ENCODE measurements at places on chromosomes 2 and 18.
A peak's percentile ranks its signal among the peaks of the same experiment; 100 is the strongest.

GRCh38 chr2:55887351-55887750 is 36.2 kb downstream of the EFEMP1 start:
- H3K4me3 ChIP-seq = no peak overlapping the region
- no peaks in the 10 kb centered on the region for H3K36me3 ChIP-seq
- H3K27me3 ChIP-seq = no peaks in the 10 kb centered on the region
- no peak for DNase-seq
- H3K27ac ChIP-seq = no peak overlapping the region
- H3K4me1 ChIP-seq = no peaks in the 10 kb centered on the region

DNA sequence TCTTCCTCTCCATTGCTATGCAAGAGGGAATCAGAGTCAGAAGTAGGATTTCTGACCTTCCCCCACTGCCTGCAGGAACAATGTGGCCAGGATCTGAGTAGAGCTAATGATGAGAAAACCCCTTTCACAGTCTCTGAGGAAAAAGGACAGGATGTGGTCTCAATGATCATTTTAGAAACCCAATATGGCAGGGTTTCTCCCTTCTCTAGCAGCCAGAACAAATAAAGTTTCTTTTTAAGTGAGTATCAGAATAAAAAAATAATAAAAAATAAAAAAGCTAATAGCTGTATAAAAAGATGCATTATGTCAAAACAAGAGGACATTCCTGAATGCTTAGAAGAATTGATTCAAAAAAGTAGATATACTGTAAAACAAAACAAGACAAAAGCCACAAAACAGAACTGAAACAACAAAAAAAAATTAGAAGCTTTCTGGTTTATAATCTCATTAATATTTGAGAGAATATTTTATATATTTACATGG is 1124.9 kb upstream of the ZEB2 start:
- no peaks in the 10 kb centered on the region for H3K36me3 ChIP-seq
- H3K27me3 ChIP-seq = no peaks in the 10 kb centered on the region
- H3K4me3 ChIP-seq = no peak overlapping the region
- H3K4me1 ChIP-seq = no peaks in the 10 kb centered on the region
- H3K27ac ChIP-seq = no peak overlapping the region
- DNase-seq = no peak

DNA sequence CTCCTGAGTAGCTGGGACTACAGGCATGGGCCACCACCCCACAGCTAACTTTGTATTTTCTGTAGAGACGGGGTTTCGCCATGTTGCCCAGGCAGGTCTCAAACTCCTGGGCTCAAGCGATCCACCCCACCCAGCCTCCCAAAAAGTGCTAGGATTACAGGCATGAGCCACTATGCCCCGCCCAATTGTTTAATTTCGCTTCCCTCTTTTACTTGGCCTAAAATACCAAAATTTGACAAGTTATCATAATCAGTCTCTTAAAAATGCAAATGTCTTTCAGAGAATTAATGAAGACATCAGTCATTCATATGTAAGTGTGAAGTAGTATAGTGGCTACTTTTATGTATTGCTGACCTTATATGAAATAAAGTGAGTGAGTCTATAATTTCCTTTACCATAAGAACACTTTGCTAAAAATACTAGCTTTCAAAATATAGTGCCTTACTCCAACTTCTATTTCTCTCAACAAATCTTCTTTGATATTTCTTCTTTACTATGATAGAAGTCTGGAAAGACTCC is 9.8 kb downstream of the FBXO11 start:
- H3K4me3 ChIP-seq = no peak overlapping the region
- no peak for DNase-seq
- H3K4me1 ChIP-seq = peaks cover 49% of the 10 kb centered on the region

GRCh38 chr2:65658881-65659280 is 226.5 kb upstream of the SPRED2 start:
- H3K36me3 ChIP-seq = no peaks in the 10 kb centered on the region
- DNase-seq = no peak
- peaks cover 14% of the 10 kb centered on the region for H3K27me3 ChIP-seq
- H3K4me1 ChIP-seq = no peaks in the 10 kb centered on the region
- H3K27ac ChIP-seq = no peak overlapping the region
- no peak overlapping the region for H3K4me3 ChIP-seq

GRCh38 chr2:11746807-11747459 is 501 bp downstream of the LPIN1 start:
- H3K36me3 ChIP-seq = no peaks in the 10 kb centered on the region
- H3K4me3 ChIP-seq = peak overlapping the region; percentile 93
- H3K27ac ChIP-seq = peak overlapping the region; percentile 81
- no peaks in the 10 kb centered on the region for H3K27me3 ChIP-seq
- DNase-seq = no peak
- H3K4me1 ChIP-seq = peaks cover 66% of the 10 kb centered on the region

- H3K27me3 ChIP-seq = peaks cover 4% of the 10 kb centered on the region
- no peak for DNase-seq
- H3K27ac ChIP-seq = no peak overlapping the region
- H3K4me3 ChIP-seq = peak overlapping the region; percentile 47
- H3K4me1 ChIP-seq = peaks cover 39% of the 10 kb centered on the region
- peaks cover 12% of the 10 kb centered on the region for H3K36me3 ChIP-seq
Measured at GRCh38 chr2:71066856-71067255, 1.6 kb upstream of the NAGK start.

GRCh38 chr18:58388736-58389135 is 240.2 kb downstream of the ALPK2 start:
- H3K4me1 ChIP-seq = no peaks in the 10 kb centered on the region
- no peaks in the 10 kb centered on the region for H3K27me3 ChIP-seq
- no peak overlapping the region for H3K27ac ChIP-seq
- H3K36me3 ChIP-seq = no peaks in the 10 kb centered on the region
- H3K4me3 ChIP-seq = no peak overlapping the region

DNA sequence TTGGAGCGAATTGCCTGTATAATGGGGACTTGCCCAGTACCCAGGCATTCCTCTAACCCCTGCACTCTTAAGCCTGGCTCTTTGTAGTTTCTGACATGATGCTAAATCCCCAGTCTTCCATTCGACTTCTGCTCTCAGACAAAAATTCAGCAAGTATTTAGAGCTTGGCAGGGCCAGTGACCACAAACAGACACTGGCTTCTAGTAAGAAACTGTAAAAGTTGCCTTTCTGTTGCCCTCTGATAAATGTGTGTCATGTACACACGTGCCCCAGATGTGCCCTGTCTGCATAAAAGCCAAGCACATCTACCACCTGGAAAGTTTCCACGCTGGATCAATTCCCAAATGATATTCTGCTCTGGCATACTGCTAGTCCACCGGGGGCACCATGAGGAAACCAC is 18.0 kb downstream of the PAX3 start:
- no peak overlapping the region for H3K4me3 ChIP-seq
- H3K4me1 ChIP-seq = no peaks in the 10 kb centered on the region
- no peak for DNase-seq
- H3K36me3 ChIP-seq = no peaks in the 10 kb centered on the region
- H3K27ac ChIP-seq = no peak overlapping the region

DNA sequence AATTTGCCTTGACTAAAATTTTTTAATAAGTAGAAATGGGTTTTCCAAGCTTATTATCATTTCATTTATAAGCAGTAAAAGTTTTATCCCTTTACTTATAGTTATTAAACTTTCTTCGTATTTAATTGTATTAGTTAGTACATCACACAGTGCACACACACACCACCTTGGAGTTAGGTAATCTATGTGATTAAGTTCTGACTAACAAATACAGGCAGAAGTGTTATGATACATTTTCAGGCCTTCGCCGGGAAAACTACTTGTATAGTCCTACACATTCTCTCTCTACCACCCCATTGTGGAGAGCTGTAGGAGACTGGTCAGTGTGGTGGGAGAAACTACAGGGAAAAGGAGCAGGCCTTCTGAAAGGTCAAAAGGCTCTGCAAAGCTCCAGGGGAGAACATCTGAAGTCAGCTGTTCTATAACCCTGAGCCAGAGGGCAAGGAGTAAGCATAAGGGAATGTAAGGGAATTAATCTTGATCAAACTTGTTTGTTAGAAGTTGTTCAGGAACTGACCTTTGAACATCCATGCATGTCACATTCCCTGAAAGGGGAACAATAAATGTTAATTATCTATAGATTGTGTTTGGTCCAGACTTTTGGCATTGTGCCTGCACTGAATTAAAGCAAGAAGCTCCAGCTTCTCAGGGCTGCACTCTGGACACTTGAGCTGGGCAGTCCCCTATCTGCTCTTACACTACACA is 231.7 kb downstream of the FSIP2 start:
- H3K27ac ChIP-seq = no peak overlapping the region
- H3K4me3 ChIP-seq = no peak overlapping the region
- H3K36me3 ChIP-seq = no peaks in the 10 kb centered on the region
- DNase-seq = no peak
- H3K27me3 ChIP-seq = no peaks in the 10 kb centered on the region

- peaks cover 49% of the 10 kb centered on the region for H3K4me1 ChIP-seq
- H3K4me3 ChIP-seq = peak overlapping the region; percentile 99
Measured at GRCh38 chr2:159712929-159713420, 669 bp downstream of the MARCHF7 start.

- H3K4me3 ChIP-seq = no peak overlapping the region
Measured at GRCh38 chr2:222828572-222828971, 32.3 kb upstream of the ACSL3 start.

DNA sequence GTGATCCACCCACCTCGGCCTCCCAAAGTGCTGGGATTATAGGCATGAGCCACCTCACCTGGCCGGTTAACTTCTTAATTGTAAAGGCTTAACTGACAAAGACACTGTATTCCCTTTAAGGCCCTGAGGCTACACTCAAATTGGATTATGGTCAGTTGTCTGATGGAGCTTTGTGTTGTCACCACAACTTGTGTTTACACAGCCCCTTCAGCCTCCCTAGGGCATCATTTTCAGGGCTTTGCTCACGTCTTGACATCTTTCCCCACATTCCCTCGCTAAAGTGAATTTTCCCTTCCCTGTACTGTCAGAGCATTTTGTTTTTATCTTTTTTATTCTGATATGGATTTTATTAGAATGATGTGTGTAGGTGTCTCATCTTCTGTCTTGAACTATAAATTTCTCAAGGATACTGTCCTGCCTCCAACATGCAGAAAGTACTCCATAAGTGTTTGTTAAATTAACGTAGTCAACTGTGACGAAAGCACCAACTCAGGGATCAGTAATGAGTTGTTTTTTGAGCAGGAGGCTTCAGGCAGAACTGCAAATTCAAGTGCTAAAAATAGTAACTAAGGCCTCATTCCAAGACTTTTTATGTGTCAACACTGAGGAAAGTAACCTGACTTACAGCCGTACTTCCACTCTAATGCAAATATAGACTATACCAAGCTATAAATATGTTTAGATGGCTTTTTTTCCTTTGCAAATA is 77.1 kb upstream of the NARS1 start:
- H3K4me3 ChIP-seq = no peak overlapping the region
- no peaks in the 10 kb centered on the region for H3K27me3 ChIP-seq
- no peaks in the 10 kb centered on the region for H3K36me3 ChIP-seq
